ENCODE measurements at places on chromosomes 4 and X. TPM values are rescaled to one million over a fixed set of nuclear protein-coding genes. Genes with fewer than 3 reads are reported as not detected.

The ATP1B4 gene
- total RNA-seq: 8.5 TPM

The FABP2 gene
- total RNA-seq: not detected

The SLC4A4 gene
- 3.3 TPM for total RNA-seq

The DSPP gene
- total RNA-seq: not detected

The PABPC1L2A gene
- not detected for total RNA-seq

The PRDM8 gene
- 1.8 TPM for total RNA-seq

The ERAS gene
- not detected for total RNA-seq

The TSPAN6 gene
- 2.1 TPM for total RNA-seq

The ANK2 gene
- total RNA-seq: 85.5 TPM

The NSUN7 gene
- total RNA-seq: not detected

The PAK3 gene
- 0.58 TPM for total RNA-seq

The FOXP3 gene
- total RNA-seq: not detected

- no peak for DNase-seq
These were observed 1950.9 kb downstream of the ARAP2 start for GRCh38 chr4:34293459-34293858.

GRCh38 chr4:2255501-2256155 is 6.3 kb downstream of the MXD4 start:
- DNase-seq: peak; percentile 25

GRCh38 chr4:117084866-117085701 is at the start of gene TRAM1L1:
TRAM1L1 (minus strand) TSS chr4:117085576; CDS start chr4:117085393, 183 bp downstream.
- DNase-seq: peak; percentile 73

GRCh38 chrX:46737462-46737861 is 21.5 kb downstream of the SLC9A7 start:
- DNase-seq: no peak

- DNase-seq: no peak
These were observed 142.9 kb upstream of the SFRP2 start for GRCh38 chr4:153931804-153932203.

DNA sequence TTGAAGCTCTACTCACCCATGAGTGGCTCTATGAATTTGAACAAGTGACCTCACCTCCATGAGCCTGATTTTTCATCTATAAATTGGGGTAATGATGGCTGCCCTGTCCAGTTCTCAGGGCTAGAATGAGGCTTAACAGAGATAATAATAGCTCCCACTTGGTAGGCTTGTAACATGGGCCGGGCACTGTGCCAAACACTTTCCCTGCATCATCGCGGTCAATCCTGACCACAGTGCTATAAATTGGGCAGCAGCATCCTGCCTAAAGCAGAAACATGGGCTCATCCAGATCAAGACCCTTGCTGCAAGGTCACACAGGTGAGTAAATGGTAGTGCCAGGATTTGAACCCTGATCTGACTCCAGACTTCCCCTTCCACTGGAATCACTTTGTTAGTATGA is 12.8 kb downstream of the APLN start:
- DNase-seq: no peak

GRCh38 chr4:2045518-2045951 is 13.6 kb upstream of the NAT8L start:
- DNase-seq: peak; percentile 54

- no peak for DNase-seq
These were observed 344.1 kb downstream of the PCDH10 start for GRCh38 chr4:133493241-133493640.

- no peak for DNase-seq
These were observed 94.3 kb downstream of the CT47B1 start for GRCh38 chrX:120781403-120781802.

DNA sequence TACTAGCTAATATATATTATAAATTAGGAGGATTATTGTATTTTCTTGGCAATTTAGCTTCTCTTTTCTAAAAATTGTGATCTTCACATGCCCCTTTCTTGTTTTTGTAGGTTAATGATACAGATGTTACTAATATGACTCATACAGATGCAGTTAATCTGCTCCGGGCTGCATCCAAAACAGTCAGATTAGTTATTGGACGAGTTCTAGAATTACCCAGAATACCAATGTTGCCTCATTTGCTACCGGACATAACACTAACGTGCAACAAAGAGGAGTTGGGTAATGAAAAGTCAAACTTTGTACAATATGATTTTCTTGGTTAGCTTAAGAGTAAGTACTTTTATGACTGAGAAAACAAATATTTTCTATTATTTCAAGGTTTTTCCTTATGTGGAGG is 74.1 kb downstream of the SLC10A6 start:
- DNase-seq: no peak

DNA sequence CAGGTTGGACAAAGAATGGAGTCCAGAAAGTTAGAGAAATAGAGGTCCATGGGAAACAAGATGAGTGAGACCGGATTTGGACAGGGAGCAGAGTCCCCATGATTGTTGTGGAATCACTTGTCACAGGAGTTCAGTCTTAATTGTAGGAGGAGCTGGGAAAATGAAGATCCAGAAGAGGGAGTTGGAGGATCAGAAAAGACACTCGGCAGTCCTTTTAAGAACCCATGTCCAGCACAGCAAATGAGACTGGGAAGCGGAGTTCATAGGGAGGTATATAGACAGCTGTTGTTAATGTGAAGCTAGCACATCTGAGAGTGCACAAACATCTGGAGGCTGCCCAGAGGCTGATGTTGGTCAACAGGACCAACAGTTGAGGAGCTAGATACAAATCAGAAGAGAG is 111.4 kb upstream of the RXFP1 start:
- DNase-seq: no peak

DNA sequence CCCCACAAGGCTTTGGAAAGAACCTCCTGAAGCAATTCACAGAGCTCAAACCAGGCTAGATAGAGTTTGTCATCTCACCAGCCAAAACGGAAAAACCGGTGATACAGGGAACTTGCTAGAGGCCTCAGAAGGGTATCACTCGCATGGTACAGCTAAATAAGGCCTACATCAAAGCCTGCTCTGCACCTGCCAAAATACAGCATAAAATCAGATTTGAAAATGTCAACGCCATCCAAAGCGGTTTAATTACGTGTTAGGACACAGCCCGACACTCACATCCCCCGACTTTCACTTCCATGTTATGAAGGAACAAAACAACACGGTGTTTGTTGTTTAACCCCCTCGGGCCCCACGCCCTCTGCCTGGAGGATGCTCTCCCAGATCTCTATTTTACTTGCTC is 65.0 kb downstream of the MAPK10 start:
- DNase-seq: no peak

DNA sequence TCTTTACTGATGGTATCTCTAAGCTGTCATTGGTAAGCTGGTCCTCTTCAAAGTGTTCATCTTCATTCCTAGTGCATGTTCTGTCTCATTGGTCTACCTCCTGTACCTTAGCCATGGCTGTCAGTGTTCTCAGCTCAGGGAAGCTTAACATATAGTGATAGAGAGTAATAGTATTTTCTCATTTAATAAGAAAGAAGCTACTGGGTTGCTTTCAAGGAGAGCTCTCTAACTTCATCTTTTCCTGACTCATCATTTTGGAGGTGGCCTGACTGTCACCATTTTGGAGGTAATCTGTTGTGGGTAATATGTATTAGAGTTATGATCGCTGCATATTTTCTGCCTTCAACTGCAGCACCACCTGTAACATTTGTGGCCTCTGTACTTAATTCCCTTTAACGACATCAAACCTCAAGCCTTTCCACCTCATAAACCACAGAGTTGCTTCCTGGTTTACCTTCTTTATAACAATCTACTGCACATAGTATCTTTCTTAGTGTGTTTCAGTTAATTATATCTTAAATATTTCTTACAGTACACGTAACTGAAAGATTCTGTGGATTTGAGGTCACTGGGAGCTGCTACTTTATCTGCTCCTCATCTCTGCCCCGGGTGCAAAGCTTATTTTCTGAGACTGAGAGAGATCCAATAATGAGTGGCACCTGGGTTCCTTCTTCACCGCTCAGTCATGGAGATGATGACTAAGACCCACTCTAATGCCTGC is 474.0 kb upstream of the TECRL start:
- DNase-seq: no peak

- DNase-seq: no peak
These were observed 146.2 kb downstream of the PRSS12 start for GRCh38 chr4:118206627-118207026.

DNA sequence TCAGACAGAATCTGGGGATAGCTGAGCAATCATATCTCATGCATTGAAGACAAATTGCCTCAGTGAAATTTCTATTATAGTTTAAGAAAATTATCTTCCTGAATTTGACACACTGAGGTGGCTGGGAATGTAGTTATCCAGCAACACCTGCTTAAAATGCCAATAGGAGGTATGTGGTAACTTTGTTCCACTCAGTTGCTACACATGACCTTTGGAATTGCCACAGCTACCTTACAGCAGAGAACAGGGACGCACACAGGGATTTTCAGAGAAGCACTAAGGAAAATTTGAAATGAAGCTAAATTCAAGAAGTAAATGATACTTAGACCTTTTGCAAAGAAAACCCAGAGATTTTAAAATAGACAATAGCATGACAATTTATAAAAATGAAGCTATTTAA is 264.6 kb downstream of the IL1RAPL1 start:
- DNase-seq: no peak

DNA sequence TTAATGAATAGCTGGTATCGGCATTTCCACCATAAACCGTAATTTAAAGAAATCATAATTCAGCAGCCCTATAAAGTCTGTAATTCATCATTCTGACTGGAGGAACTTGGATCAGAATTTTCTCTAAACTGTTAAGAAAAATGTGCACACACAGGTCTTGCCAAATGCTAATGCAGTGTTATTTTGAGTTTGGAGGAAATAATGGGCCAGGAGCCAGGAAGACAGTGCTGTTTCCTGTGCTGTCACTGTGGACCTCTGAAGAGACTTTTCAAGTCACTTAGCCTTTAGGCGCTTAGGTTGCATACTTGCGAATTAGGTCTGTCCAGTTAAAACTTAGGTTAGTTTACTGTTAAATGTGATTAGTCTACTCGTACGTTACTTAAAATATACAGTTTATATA is 137.5 kb upstream of the ANXA3 start:
- DNase-seq: no peak

DNA sequence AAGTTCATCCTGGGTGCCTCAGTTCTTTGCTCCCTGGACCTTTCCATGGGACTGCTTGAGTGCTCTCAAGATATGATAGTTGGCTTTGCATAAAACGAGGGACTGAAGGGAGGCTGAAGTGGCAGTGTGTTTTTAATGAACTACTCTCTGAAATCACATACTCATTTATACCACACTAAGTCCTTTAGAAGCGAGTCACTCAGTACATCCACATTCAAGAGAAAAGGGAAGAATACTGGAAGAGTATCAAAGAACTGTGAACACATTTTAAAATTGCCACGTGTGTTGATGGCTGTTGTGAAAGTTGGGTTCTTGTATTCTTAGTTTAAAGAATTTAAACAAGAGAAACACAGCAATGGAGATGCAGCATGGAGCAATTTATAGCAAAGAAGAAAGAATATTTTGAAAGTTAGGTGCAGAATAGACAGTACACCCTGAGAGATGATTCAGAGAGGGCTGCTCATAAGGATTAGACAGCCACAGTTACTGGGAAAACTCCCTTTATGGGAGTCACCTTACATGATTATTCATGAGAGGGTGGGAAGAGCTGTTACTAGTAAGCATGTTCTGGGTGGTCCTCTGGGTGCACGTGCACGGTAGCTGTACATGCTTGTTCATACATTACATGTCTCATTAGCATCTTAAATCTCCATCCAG is 380.7 kb downstream of the ADGRL3 start:
- no peak for DNase-seq

- DNase-seq: peak; percentile 67
These were observed 48.3 kb downstream of the AMELX start for GRCh38 chrX:11341274-11342201.

DNA sequence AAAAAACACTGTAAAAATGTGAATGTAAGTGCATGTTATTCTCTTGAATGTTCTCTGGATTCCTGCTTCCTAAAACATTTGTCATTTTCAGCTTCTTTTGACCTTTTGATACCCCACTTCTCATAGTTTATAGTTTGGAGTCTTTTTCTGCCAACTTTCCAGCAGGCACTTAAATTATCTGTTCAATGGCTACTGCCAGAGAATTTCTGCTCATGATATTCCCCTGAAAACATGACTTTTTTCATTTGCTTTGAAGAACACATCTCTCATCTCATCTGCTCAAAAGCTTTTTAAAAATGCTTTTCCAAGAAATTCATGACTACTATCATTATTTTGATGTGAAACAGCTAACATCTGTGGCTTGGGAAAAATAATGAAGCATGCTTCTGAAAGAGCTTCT is 269.7 kb upstream of the PCDH7 start:
- no peak for DNase-seq

DNA sequence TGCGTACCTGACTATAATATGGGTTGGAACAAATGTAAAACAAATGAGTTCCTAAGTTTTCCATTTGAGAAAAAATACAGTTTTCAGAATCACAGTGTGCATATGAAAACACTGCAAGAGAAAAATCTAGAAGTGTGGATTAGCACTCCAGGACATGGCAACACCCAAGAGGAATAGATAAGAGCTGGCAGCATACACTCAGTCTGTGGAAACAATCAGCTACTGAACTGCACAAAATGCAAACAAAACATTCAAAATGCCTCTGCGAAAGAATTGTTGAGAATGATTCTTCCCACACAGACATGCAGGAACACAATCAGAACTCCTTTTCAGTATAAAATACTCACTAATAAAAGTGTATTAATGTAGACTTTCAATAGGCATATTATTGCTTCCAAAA is 39.9 kb downstream of the ATP8A1 start:
- no peak for DNase-seq

GRCh38 chr4:138828926-138829325 is 186.7 kb upstream of the NOCT start:
- DNase-seq: no peak

DNA sequence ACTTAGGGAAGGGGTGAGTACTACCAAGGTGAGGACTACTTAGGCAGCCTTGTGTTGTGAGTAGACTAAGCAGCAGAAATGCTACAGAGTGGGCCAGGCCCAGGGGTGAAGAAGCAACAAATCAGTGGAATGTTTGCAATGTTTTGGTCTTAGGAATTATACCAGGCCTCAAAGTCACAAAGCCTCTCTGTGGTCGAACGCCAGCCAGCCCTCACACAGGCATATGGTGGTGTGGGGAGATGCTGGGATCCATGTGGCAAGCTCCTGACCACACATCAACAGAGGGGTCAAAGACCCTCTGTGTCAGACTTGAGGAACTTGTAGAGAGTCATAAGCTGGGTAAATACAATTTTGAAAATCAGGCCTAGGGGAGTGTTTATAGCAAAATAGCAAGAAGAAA is 153.8 kb upstream of the KLF3 start:
- DNase-seq: no peak

DNA sequence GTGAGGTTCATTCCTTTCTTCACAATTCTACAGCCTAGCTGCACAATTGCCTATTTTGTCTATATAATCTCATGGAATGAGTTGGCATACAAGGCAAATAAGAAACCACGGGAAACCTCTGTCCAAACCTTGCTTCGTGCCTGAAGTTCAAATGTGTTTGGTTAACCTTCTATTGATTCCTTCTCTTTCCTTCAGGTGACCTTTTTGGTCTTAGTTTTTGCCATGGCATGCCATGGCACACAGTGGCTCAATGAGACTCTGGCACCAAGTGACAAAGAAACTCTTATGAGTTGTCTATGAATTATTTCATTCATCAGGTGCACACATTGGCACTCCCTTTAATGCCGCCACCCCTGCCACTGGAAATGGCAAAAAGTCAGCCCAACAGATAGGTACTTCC is 101.8 kb downstream of the PPARGC1A start:
- DNase-seq: no peak
